ENCODE measurements at places on chromosomes 2 and 18.

DNA sequence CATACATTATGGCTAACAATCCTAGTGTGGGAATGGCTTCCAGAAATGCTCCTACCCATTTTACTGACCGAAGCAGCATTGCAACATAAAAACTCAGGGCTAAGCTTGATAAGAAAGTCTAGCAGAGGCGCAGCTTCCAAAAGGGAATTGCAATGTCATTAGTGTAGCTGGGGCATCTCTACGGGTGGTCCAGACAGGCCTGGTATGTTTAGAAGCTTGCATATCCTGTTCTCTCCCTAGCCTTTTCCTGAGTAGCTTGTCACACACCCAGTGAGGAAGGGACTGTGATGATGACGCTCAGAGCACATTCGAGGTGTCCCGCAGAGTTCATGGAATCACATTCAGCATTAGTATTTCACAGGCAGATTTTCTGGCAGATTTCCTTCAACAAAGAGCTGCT lies 38.0 kb upstream of the COL5A2 start:
- DNase-seq, result no peak

DNA sequence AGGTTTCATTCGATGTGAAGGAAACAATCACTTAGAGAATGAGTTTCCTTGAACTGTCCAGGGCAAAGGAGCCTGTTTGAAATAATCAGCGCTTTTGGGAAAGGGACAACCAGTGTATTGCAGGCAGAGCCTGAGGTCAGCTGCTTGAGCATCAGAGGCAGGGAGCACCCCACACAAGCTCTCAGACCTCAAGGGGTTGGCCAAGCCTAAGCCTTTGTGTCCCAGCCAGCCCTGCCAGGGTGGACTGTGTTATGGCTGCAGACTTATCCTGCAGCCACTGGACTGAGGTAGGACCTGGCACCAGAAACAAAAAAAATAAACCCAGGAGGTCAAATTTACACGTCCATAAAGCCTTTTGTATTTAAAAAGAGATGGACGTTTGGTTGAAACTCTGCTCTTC lies 228.3 kb downstream of the SEPTIN10 start:
- no peak for DNase-seq

- no peak for DNase-seq
Observed at GRCh38 chr2:215521031-215521430, 85.2 kb upstream of the FN1 start.

DNA sequence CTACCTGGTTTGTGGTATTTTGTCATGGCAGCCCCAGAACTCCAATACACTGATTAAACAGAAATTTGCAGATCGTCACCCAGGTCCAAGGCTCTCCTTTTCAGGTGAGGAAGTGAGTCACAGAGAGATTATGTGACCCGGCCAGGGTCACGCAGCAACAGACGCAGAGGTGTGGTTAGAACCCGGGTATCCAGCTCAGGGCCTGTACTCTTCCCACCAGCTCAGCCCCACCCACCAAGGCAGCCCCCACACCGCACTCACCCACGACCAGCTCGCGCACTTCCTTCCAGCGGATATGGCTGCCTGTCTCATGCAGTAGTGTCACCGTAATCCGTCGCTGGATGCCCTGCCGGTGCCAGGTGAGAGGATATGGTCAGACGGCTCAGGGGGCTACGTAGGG lies 48.1 kb downstream of the AQP12A start:
- no peak for DNase-seq

- peak; percentile 55 for DNase-seq
Observed at GRCh38 chr2:45699032-45699658, 47.7 kb downstream of the PRKCE start.

DNA sequence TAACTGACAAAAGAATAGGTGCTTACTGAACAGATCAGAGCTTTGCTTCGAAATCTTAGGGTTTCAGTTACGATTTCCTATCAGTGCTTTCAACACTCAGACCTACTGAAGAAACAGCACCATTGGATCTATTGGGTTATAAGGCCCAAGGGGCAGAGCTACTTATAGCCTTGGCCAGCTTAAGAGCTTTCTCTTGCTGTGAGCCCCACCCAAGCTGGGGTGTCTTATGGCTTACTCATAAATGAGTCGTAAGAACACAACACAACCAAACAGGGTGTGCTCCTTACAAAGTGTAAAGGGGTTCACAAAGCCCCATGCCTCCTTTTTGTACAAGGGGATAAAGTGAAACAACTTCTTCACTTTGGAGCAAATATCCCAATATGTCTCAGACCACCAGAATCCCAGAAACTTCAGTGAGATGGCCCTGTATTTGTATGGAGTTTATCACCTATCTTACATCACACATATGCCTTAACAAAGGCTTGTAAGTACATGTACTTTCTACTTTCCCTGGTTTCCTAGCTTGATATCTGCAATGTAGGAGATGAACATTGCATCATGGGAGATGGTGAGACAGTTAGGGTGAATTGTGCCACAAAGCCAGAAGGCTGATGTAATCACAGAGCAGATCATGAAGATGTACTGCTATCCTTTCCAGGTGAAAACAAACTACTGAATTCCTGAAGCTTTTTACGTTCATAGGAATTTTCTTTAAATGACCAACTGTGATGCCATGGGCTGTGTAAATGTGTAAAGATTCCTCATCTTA lies 115.5 kb upstream of the GLI2 start:
- DNase-seq, result no peak

DNA sequence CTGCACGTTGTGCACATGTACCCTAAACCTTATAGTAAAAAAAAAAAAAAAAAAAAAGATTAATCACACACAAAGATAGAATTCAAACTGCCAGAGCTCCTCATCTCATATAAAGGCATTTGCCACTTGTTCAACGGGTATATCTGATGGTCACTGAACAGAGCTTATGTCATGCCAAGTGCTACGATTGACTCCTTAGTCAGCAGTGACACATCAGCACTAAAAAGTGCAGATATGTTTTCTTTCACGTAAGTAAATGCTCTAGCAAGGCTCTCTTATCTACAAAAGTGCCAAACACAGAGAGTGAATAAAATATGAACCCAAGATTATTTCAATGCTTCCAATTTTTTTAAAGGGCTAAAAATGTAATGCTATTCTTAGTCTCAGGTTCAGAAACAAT lies 1.1 kb downstream of the LMAN1 start:
- no peak for DNase-seq

GRCh38 chr2:228067309-228067708 lies 114.2 kb downstream of the SPHKAP start:
- DNase-seq, result no peak

GRCh38 chr2:159075727-159076126 lies 107.3 kb downstream of the TANC1 start:
- no peak for DNase-seq

- DNase-seq, result no peak
Observed at GRCh38 chr2:43634604-43635306, 2.3 kb upstream of the PLEKHH2 start.

- no peak for DNase-seq
Observed at GRCh38 chr18:74184875-74185274, 36.6 kb downstream of the TIMM21 start.

DNA sequence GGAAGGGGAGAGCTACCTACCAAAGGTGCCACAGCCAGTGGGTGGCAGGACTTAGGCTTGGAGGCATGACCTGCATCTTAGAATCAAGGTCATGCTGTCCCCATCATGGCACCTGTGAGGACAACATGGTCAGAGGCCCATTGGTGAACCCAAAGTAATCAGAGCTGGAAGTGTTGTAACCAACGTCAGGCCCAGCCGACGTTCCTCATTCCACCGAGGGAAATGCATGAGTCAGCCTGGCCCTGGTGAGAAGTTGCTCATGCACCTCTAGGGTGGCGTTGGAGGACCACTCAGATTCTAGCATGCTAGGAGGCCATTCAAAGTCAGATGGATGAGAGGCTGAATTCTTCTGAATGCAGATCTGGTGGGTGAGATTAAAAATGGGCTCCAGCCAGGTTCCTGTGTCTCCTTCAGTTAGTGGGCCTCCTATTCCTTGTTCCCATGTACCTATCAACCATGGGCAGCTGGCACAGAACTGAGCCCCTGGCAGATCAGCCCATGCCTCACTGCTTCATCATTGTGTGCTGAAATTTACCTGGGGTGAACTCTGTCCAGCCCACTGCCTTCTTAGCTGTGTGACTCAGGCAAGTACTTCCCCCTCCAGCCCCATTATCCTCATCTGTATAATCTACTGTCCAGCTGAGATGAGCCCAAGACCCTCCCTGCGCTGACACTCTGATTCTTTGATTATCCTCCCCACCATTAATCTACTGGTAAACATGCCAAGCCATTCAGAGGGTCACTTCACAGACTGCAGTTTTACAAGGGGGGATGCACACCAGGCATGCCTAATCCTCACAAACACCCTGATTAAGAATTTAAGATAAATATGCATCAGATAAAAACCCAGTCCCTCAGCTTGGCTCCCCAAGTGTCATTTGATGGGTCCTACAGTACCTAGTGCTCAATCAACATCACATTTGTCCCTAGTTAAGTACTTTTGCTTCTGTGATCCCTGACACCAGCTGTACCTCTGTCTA lies 14.0 kb downstream of the SLC14A2 start:
- DNase-seq, result no peak

GRCh38 chr2:194105358-194105757 lies 1551.7 kb upstream of the SLC39A10 start:
- DNase-seq, result no peak

GRCh38 chr2:174577967-174578589 lies 19.5 kb downstream of the WIPF1 start:
- DNase-seq, result no peak

DNA sequence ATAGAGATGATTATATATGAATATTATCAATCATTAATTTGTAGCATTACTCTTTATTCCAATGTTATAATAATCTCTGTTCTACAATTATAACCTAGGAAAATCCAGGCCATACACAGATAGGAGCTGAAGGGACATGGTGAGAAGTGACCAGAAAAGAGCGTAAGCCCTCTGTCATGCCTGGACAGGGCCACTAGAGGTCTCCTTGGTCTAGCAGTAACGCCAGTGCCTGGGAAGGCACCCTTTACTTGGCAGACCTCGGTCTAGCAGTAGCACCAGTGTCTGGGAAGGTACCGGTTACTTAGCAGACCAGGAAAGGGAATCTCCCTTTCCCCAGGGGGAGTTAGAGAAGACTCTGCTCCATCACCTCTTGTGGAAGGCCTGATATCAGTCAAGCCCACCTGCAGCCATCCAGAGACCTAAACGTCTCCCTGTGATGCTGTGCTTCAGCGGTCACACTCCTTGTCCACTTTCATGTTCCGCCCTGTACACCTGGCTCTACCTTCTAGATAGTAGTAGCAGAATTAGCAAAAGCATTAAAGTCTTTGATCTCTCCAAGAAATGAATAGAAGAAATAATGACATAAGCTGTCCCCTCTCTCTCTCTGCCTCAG lies 447.5 kb upstream of the FSIP2 start:
- DNase-seq, result no peak

GRCh38 chr2:201980389-201980821 lies 53.2 kb upstream of the FZD7 start:
- DNase-seq, result peak; percentile 63

DNA sequence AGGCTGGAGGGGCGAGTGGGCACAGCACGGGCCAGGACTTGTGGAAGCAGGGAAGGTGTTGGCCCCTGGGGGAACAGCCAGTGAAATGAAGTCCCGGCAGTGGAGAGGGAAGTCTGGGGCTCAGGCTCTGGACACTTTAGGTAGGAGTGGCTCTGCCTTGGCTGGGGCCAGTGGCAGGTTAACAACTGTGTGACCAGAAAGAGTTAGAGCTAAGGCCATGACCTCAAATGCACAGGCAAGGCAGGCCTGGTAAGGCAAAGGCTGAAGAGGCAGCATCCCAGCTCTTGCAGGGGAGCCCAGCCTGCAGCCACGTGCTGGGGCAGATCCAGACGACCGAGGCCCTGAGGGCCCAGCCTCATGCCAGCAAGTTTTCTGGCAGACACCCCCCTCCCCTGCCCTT lies 21.5 kb downstream of the PCARE start:
- DNase-seq, result no peak

DNA sequence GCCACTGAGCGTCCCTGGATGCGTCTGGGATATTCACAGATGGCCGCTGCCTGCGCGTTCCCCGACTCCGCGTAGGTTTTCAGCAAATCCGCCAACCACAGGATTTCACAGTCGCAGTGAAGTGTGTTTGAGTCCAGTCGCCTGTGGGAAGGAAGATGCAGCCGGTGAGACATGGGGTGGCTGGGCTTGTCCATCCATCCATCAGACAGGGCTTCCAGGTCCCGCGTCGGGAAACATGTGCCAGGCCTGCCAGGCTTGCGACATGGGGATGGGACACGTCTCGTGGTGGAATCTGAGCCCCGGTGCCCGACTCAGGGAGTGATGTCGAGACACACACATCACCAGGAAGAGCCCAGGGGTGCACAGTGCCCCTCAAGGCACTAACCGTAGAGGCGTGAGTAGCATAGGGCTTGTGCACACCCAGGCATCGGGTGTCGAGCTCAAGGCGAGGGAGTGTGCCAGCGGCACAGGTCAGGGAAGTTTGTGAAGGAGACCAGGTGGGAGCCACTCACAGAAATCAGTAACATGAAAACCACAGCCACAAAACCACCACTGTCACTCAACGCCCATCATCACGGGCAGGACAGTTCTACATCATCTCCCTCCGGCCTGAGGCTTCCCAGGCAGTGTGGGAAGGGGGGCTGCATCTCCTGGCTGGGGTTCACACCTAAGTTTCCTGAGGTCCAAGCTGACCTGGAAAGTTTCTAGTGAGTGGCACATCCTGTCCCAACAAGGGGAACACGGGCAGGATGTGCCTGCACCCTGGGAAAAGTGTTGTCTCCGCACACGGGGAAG lies 63.9 kb downstream of the PXDN start:
- DNase-seq, result no peak

GRCh38 chr2:108575132-108575966 lies 41.1 kb downstream of the LIMS1 start:
- no peak for DNase-seq

- no peak for DNase-seq
Observed at GRCh38 chr2:41963661-41964525, 83.9 kb upstream of the PKDCC start.
